ENCODE measurements at places on chromosomes 13 and 19. TPM values are rescaled to one million over a fixed set of nuclear protein-coding genes. Genes with fewer than 3 reads are reported as not detected.

CCDC194 gene
- total RNA-seq: not detected

- peak; percentile 54 for ATAC-seq
Measured at GRCh38 chr13:46387064-46387851, at the start of gene RUBCNL. Gene RUBCNL (minus strand): TSS chr13:46387252. CDS start chr13:46372475, 14,777 bp downstream.

IL4I1 gene
- total RNA-seq: not detected

GRCh38 chr13:27920677-27921420 lies 1.0 kb downstream of the PDX1 start:
- ATAC-seq: no peak

DNA sequence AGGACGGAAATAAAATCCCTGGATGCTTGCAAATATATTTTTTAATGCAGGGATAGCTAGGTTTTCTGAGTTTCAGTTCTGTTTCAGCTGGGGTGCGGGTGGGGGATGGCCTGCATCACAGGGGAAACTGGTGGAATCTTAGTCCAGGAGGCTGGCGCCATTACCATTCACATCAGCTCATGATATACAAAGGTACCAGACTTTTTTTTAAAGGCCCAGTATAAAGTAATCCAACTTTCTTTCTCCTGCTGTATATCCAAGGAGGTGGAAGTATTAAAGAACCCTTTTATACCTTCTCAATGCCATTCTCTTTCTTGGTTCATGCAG lies 343.8 kb downstream of the KCNRG start:
- no peak for ATAC-seq

DNAAF3 gene
- total RNA-seq: 1.9 TPM

FLT3LG gene
- 3.3 TPM for total RNA-seq

DNA sequence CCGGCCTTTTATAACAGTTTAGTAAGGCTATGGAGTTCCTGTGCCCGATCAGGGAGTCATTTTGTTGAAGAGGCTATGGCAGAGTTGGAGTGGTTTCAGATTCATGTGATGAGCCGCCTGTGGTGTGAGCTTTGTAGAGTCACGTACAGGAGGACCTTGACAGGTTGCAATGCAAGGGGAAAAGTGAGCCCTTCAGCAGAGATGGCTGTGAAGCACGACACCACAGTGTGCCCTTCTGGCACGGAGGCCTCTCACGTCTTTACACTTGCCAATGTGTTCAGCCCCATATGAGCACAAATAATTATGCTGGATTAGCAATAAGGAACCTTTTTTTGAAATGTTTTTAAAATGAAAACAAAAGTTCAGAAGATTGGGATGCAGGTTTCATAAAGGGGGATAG lies 499.8 kb downstream of the LIG4 start:
- ATAC-seq: no peak

MAG gene
- total RNA-seq: not detected

SIGLEC6 gene
- total RNA-seq: 0.44 TPM

B3GNT3 gene
- 19.4 TPM for total RNA-seq

LMO7 gene
- 156 TPM for total RNA-seq

DNA sequence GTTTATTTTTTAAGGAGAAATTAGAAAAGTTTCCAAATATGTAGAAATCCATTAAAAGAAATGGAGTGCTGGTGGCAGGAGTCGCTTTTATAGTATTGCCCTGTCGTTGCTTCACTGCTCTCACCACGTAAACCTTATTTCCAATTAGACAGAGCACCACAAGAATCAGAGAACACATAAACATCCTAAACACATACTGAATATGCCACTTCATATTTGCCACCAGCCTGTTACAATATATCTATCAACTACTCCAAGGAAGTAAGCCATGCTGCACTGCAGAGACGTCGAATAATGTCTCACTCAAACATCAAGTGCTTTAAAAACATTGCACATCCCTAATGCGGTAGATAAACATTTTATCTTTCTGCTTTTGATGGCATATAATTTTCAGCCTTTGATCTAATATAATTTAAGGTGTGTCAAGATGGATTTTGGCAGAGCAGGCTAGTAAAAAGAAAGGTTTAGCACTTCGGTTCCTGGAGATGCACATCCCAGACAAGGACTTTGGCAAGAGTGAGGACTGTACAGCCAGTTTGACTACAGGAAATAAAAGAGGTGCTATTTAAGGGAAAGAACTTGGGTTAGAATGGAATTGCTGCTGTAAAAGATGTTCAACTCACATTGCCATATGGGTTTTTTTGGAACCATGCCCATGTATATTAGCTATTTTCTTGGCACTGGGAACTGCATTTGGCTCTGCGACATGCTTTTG lies 932.3 kb downstream of the EFNB2 start:
- no peak for ATAC-seq

- ATAC-seq: no peak
Measured at GRCh38 chr19:41189425-41190065, 3.5 kb upstream of the CYP2S1 start.

- no peak for ATAC-seq
Measured at GRCh38 chr19:39531834-39532232, 819 bp downstream of the EID2B start.

GRCh38 chr13:20263393-20264044 lies 31.4 kb upstream of the GJB6 start:
- no peak for ATAC-seq

GRCh38 chr13:50846861-50847475 lies 3.5 kb upstream of the DLEU7 start:
- ATAC-seq: no peak

HTR2A gene
- 0.08 TPM for total RNA-seq

DNA sequence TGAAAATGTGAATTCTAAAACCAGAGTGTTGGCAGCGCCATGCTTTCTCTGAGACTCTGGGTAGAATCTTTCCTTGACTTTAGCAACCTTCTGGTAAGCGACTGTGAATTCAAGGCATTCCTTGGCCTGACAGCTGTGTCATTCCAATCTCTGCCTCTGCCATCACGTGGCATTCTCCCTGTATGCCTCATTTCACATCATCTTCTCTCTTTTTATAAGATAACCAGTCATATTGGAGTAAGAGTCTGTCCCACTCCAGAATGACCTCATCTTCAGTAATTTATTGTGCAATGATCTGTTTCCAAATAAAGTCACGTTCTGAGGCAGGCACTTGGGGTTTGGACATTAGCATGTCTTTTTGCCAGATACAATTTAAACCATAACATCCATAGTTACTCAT lies 103.4 kb upstream of the POSTN start:
- no peak for ATAC-seq

DNA sequence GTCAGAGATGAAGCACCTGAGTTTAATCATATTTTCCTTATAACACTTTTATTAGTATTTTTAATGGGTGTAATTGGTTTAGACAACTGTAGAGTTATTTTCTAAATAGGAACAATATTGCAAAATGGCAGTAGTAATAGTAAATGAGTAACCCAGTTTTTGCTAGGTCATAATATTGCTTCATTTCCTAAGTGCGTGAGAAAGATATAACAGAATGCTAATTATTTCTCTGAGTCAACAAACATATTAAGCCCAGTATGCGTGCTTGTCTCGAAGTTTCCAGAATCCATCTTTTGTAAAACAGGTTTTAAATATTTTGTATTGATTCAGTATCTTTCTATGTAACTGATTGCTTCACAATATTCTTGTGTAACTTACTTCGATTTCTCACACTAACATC lies 315.3 kb downstream of the MYO16 start:
- ATAC-seq: peak; percentile 58

LRRC25 gene
- 0.48 TPM for total RNA-seq

DNA sequence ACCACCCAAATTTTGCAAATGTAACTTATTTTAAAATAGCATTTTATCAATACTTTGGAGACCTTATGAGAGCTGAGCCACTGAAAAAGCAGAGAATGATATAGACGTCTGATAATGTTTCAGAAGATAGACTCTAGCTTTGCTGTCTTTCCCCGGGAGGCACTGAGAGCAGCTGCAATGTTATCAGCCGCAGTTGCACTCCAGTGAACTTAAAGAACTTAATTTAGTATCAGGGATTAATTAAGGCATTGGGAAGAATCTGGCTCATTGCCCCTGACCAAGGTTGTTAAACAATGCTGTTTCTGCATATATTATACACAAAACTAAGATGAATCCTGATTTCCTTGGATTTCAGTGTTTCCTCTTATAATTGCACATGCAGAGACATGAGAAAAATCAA lies 75.7 kb upstream of the SGCG start:
- no peak for ATAC-seq

BCAM gene
- total RNA-seq: 13.3 TPM

GRCh38 chr19:13078897-13079541 lies 23.6 kb downstream of the LYL1 start:
- ATAC-seq: no peak

C19orf67 gene
- total RNA-seq: 0.12 TPM

GRIK5 gene
- 0.32 TPM for total RNA-seq

GRCh38 chr19:50793558-50794065 lies 3.4 kb downstream of the ACP4 start:
- no peak for ATAC-seq

GRCh38 chr13:48954081-48954480 lies 21.6 kb upstream of the FNDC3A start:
- no peak for ATAC-seq

CEACAM4 gene
- total RNA-seq: 0.24 TPM

GRCh38 chr13:95193509-95194230 lies 107.6 kb downstream of the ABCC4 start:
- no peak for ATAC-seq

DNA sequence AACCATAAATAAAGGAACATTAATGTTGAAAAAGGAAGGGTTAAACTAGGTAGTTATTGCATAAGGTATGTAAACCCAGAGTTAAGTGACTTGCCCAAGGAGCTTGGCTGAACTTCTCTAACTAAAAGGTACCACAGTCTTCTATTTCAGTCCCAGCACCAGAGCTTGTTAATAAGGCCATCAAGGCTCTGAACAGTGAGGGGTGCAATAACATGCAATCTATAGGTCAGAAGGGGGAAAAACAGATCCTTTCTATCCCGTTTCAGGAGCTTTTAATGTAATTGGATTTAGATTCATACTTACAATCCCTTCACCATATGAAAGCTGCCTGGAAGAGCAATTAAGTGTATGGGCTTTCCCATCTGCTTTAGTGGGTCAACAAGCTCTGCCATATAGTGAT lies 441.5 kb upstream of the SPRY2 start:
- no peak for ATAC-seq

GRCh38 chr19:42132030-42132628 lies at the start of gene POU2F2:
Gene POU2F2 (minus strand): TSS chr19:42132446. CDS start chr19:42132411, 35 bp downstream.
- ATAC-seq: peak; percentile 47

GRCh38 chr19:48279747-48280146 lies 9.9 kb downstream of the ZNF114 start:
- ATAC-seq: no peak

GRCh38 chr13:60623151-60623550 lies 226.1 kb downstream of the TDRD3 start:
- ATAC-seq: no peak

DNA sequence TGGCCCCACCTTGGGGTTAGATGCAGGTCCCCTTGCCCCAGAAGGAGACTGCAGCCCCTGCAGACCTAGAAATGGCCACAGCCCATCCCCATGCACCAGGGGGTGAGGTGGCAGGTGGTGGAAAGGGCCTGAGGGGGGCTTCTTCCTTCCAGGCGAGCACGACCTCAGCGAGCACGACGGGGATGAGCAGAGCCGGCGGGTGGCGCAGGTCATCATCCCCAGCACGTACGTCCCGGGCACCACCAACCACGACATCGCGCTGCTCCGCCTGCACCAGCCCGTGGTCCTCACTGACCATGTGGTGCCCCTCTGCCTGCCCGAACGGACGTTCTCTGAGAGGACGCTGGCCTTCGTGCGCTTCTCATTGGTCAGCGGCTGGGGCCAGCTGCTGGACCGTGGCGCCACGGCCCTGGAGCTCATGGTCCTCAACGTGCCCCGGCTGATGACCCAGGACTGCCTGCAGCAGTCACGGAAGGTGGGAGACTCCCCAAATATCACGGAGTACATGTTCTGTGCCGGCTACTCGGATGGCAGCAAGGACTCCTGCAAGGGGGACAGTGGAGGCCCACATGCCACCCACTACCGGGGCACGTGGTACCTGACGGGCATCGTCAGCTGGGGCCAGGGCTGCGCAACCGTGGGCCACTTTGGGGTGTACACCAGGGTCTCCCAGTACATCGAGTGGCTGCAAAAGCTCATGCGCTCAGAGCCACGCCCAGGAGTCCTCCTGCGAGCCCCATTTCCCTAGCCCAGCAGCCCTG lies 4.2 kb upstream of the F10 start:
- ATAC-seq: no peak

DDA1 gene
- total RNA-seq: 21.5 TPM

- ATAC-seq: peak; percentile 30
Measured at GRCh38 chr19:41934849-41935374, 6.7 kb upstream of the ERFL start.

RASAL3 gene
- total RNA-seq: 1.8 TPM

GRCh38 chr19:38632476-38633213 lies 13.7 kb downstream of the EIF3K start:
- no peak for ATAC-seq

GRCh38 chr13:50690006-50690405 lies 153.5 kb downstream of the DLEU7 start:
- ATAC-seq: no peak

LYPD5 gene
- total RNA-seq: 18.0 TPM

DNA sequence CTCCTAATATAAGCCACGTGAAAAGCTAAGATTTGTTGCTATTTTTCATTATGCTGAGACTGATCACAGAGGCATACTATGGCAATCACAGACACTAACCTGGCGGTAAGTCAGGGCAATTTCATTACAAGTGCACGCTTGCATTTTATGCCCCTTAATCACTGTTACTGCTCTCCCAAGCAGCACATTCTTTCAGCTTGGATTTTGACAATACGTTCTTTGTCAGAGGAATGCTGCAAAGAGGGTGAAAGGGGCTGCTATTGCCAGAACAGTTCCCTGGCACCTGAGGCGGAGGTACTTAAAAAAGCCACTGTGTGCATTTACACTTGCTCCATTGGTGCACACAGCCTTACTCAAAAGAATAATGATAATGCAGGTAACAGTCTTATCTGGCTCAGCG lies 346.6 kb downstream of the RFC3 start:
- no peak for ATAC-seq

GRCh38 chr13:77477299-77477848 lies 58.1 kb upstream of the SCEL start:
- ATAC-seq: no peak

PRX gene
- 0.80 TPM for total RNA-seq

DNA sequence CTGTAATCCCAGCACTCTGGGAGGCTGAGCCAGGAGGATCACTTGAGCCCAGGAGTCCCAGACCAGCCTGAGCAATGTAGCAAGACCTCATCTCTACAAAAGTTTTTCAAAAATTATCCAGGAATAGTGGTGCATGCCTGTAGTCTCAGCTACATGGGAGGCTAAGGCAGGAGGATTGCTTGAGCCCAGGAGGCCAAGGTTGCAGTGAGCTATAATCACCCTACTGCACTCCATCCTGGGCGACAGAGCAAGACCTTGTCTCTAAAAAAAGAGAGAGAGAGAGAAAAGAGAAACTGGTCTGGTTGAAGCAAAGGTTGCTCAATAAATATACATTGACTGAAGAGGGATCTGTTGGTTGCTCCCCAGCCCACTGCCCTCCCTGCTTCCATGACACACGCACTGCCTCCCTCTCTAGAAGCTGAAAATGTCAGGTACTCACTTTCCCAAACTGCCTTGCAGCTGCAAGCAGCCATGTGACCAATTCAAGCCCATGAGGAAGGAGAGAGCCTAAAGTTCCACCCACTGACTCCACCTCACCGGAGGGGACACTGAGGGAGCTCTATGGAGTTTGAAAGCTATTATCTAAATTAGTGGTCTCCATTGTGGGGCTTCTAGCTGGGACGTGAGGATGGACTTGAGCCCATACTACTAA lies 14.0 kb downstream of the CEACAM16 start:
- peak; percentile 38 for ATAC-seq

GRCh38 chr19:24051516-24051915 lies 35.5 kb upstream of the ZNF254 start:
- peak; percentile 81 for ATAC-seq

- peak; percentile 42 for ATAC-seq
Measured at GRCh38 chr13:20161275-20161950, 561 bp upstream of the GJA3 start.

GRCh38 chr19:15404780-15405211 lies 14.0 kb downstream of the AKAP8L start:
- no peak for ATAC-seq

Measured in esophagus mucosa (tissue), 1 donor.